NCI-H146 (cell line): ENCODE measurements at places on chromosomes 1 and 21.

- DNase-seq, result peak; percentile 14
These were observed 209.9 kb downstream of the FAF1 start for GRCh38 chr1:50750021-50750619.

DNA sequence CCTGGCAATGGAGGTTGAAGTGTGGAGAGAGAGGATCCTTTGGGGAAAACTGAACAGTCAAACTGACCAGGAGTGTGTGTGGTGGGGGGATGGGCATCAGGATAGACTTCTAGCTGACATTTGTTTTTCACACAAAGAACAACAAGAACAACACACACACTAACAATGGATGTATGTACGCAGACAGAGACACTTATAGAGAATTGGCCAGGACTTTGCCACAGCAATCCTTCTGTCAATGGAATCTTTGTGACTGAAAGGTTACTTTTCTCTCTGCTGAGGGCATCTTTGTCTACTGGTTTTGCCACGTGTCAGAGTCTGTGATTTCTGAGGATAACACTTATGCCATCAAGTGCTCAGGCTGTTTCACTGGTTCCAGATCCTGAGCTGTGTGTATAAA lies 12.4 kb upstream of the FCGR2A start:
- DNase-seq, result no peak

GRCh38 chr1:204503122-204503912 lies 8.7 kb upstream of the PIK3C2B start:
- peak; percentile 57 for DNase-seq

DNA sequence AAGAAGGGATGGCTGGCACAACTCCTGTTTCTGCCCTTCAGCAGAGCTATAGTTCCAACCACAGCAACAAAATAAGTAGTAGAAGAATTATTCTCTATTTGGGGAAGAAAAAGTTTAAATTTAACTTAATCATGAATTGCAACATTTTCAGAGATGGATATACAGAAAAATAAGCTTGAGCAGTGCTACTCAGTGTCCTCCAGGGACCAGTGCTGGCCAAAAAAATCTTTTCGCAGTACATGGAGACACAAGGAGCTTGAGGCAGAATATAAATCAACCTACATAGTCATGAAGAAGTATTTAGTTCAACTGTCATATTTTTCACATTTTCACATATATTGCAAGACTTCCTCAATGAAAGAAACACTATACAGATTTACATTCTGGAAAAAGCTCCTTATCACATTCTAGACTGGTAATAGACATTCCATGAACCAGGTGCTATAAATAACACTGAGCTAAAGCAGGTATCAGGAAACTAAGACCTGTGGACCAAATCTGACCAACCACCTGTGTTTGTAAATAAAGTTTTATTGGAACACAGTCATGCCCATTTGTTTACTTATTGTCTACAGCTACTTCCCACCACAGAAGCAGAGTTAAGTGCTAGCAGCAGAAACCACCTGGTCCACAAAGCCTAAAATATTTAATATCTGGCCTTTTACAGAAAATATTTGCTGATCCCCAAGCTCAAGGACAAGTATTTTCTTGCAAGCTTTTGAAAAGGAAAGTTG lies 101.9 kb downstream of the RGS21 start:
- DNase-seq, result no peak

DNA sequence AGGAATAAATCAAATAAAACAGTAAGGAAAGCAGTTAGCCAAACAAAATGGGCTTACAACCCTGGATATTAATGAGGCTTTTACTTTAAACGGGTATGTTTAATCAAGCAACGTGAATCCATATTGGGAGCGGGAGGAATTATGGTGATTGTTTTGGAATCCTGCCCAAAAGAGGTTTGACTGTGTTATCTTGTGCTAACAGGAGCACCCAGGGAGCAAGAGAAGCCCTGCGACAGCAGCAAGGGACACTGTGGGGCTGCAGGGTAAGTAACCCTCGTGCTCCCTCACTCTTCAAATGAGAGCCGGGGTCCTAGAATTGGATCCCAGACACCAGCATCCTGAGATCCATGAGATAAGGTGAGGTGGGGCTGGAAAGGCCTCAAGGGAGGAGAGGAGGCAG lies 72.6 kb upstream of the PGBD5 start:
- peak; percentile 76 for DNase-seq

GRCh38 chr1:222071387-222071786 lies 329.5 kb upstream of the DUSP10 start:
- DNase-seq, result no peak

GRCh38 chr1:205570173-205570501 lies 61.7 kb downstream of the ELK4 start:
- no peak for DNase-seq

GRCh38 chr1:206770531-206771337 lies at the start of gene IL19:
Gene IL19, plus strand, starts transcription at chr1:206770773. Its CDS starts 65,890 bp downstream, at chr1:206836663.
- DNase-seq, result no peak

GRCh38 chr1:24996983-24997893 lies 67.2 kb upstream of the RUNX3 start:
- DNase-seq, result no peak

DNA sequence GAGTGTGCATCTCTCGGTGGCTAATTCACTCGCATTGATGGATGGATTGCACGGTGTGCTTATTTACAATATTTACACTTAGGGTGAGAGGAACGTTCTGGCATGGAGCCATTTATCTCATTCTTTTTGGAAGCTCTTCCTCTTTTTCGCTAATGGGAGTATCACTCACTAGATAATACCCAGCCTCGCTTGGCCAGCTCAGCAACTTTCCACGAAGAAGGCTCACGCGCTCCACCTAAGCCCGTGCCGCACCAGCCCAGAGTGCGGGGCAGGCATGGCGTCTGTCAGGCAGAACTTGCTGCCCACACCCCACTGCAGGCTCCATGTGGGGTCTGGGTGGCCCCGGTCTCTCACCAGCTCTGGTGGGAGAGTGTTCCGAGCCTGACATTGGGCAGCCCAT lies 484.9 kb downstream of the NPHP4 start:
- no peak for DNase-seq

DNA sequence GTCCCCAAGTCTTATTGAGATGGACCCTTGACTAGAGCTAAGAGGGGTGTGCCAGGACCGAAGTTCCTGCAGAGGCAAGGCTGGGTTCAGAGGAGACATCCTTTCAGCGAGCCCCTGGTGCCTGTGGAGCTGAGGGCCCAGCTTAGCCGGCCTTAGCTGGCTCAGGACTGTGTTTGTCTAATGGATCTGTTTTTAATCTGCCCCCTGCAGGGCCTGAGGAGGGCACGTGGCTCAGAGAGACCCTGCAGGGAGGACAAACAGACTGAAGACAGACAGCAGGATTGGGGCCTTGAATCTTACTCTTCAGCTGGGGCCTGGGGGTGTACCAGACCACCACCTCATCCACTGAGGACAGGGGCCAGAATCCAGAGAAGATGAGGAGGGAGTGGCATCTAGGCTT lies 1.6 kb downstream of the CRABP2 start:
- DNase-seq, result peak; percentile 64

- no peak for DNase-seq
These were observed 1.8 kb downstream of the BCAN start for GRCh38 chr1:156643778-156644092.

- no peak for DNase-seq
These were observed 189.5 kb downstream of the PRDM16 start for GRCh38 chr1:3258386-3259003.

DNA sequence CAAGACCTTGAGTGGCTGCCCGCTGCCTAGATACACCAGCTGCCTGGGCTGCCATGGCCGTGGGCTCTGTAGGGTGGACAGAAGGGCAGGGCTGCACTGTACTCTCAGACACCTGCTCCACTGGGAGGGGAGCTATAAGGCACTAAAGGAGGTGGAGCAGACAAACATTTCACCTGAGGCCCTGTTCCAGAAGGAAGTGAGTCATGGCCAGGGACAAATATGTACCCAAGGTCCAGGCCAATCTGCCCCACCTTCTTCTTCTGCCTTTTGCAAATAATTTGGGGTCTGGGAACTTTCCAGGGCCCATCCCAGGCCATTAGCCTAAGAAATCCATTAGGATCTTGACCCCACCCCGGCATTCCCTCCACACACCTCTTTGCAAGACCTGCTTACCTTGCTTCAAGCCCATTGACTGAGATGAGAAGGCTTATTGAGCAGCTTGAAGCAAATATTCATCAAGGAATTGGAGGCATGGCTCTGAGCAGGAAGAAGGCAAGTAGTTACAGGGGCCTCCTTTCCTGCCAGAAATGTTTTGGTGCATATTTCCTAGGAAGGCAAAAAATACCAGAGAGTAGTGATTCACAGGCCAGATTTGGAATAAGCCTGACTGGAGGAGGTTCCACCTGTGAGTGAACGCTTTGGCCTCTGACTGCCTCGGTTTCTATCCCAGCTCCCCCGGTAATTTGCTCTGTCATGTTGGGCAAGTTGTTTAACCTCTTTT lies at the start of gene CAPN8:
Gene CAPN8 (minus strand): TSS at position 110 of the 721 bp plus-strand sequence. CDS start 55 bp downstream, at position 55.
- DNase-seq, result peak; percentile 14

- DNase-seq, result no peak
These were observed 4.5 kb downstream of the C21orf58 start for GRCh38 chr21:46319186-46319585.

DNA sequence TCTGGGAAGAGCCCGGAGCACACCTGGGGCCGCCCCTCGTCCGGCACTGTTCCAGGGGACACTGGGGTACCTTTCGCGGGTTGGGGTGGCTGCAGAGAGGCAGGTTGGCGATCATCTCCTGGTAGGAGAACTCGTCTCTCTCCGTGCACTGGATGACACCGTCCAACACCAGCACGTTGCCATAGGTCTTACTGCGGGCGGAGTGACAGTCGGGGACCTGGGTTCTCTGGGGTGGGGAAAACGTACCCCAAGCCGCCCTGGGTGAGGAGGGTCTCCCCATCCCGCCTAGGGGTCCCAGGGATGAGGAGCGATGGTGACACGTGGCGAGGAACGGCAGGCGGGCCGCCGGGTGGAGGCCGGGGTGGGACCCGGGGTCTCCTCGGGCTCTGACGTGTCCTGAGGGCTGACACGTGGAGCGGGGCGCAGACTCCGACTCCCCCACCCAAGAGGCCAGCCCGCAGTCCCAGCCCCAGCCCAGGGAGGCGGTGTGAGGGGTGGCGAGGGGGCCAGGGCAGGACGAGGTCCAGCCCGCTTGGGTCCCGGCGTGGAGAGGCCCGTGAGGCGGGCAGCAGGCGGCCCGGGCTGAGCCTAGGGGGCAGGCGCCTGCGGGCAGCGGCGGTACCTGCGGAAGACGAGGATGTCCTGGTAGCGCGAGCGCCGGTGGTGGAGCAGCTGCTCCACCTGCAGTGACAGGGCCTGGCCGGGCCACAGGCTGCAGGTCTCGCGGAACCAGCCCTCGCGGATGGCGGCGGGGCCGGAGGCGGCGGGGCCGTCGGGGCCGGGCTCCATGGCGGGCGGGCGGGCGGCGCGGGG lies 457 bp downstream of the SRM start:
- peak; percentile 38 for DNase-seq

DNA sequence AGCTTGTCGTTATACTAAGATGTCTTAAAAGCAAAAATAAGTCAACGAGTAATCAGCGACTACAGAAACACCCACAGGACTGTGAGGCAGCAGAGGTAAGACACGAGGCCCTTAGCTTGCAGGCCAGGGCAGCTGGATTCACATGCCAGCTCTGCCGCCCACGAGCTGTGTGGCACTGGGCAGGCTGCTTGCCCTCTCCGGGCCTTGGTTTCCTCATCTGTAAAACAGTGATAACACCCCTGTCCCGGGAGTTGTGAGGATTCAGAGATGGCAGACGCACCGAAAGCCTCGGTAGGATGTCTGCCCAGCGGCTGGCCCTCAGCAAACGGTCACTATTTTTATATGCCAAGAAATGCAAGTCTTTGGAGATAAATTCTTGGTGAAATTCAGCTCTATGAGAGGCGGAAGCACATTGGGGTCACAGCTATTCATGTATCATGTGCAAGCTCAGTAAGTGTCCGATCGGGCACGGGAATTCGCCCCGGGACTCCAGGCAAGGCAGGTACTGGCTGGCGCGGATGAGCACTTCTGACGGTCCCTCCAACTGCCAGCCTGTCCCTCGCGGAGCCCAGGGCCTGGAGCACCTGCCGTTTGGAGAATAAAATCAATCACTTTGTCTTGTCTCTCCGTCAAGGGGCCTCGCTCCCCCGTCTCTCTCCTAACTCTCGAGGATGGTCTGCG lies 1.1 kb downstream of the C2CD2 start:
- peak; percentile 24 for DNase-seq

- DNase-seq, result no peak
These were observed 8.9 kb upstream of the C1orf174 start for GRCh38 chr1:3908886-3909517.

- DNase-seq, result no peak
These were observed 284.1 kb downstream of the BRINP3 start for GRCh38 chr1:190193508-190194115.

GRCh38 chr1:22332795-22333499 lies 118.7 kb upstream of the ZBTB40 start:
- no peak for DNase-seq

- no peak for DNase-seq
These were observed 83.4 kb downstream of the VPS26C start for GRCh38 chr21:37183749-37184148.

DNA sequence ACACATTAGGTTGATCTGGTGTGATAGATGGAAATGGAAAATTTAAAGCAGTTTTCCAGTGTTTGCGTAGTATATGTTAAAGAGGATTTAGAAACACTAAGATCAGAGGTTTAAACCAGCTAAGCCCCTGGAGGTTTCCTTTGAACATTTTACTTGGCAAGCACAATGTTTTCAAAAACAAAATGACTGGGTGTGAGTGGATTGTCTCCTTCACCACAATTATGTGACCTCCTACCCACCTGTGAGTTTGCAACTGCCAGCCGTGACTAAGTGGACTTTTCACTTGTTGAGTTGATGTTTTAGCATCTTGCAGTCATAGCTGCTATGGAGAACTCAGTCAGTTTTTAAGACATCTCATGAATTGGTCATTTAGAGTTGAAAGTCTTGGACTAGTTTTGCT lies 4.7 kb downstream of the CCDC190 start:
- no peak for DNase-seq

DNA sequence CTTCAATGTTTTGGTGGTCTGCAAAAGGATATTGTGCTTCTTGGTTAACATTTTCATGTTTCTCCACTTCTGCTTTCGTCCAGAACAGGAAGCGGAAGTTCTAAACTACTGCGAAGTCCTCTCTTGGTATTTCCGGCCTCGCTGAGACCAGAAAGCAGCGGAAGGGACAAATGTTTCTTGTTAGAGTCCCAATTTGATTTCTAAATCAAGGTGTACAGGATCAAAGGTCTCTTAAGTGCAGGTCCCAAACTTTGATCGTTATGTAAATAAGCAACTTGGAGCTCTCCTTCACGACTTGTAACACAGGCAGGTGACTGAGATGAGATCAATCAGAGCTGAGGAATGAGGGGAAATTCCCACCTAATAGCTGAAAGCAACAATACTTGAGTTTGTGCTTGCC lies 40.1 kb upstream of the HMCN1 start:
- DNase-seq, result no peak

DNA sequence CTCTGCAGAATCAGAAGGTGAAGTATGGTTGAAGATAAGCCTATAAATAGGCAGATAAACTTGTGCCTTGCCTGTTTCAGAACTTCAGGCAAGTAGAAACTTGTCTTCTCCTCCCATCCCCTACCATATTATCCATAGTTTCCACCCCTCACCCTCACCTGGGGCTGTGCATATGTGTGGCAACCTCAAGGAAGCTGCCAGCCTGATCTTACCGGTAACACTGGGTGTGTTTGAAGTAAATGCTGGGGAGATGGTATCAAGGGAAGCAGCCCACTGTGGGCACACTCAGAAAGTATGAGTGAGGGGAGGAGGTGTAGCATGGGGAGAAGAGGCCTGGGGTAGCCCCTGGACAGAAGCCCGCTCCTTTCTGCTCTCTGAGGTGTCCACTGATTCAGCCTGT lies 14.5 kb downstream of the VANGL2 start:
- DNase-seq, result no peak

- DNase-seq, result peak; percentile 42
These were observed 390 bp upstream of the NGF start for GRCh38 chr1:115338457-115338820.
